Uterus (tissue), 4 donors: ENCODE measurements at places on chromosomes 2 and 18. TPM values are rescaled to one million over a fixed set of nuclear protein-coding genes. Genes with fewer than 3 reads are reported as not detected.

GRCh38 chr2:96824079-96824870 lies 8.2 kb downstream of the CNNM3 start:
- DNase-seq = no peak
- H3K4me3 ChIP-seq = no peak overlapping the region
- H3K27ac ChIP-seq = peak overlapping the region; percentile 49
- H3K27me3 ChIP-seq = no peaks in the 10 kb centered on the region
- peaks cover 5% of the 10 kb centered on the region for H3K4me1 ChIP-seq

The ASB3 gene
- total RNA-seq = 68.8 TPM

DNA sequence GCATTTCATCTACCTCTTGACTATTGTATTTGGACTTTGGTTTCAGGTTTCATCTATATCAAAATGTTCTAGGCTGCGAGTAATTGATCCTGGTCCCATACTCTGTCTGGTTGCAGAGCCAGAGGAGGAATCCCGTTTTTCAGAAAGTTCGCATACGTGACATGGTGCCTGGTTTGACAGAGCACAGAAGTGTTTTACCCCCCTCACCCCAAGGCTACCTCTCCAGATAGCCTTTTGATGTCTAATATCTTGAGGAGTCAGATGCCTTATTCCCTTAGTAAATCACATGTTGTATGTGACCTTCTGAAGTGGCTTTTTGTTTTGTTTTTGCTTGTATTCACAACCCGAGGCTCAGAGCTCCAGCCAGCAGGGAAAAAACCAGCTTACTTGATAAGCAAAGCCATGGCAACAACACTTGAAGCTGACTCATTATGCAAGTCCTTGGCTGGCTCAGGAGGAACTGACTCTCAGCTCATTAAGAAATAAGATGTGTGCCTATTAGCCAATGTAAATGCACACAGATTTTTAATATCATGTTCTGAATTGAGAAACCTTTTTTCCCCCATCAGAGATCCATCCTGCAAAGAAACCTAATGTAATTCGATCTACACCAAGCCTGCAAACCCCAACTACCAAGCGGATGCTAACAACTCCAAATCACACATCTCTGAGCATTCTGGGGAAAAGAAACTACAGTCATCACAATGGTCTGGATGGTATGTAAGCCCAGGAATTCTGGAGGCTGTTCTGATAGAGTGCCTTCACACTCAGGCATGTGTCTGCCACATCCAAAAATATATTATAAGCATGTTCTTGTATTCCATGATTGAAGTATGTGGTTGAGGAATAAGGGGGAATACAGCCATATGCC lies 41.4 kb downstream of the OXER1 start:
- H3K27me3 ChIP-seq = no peaks in the 10 kb centered on the region
- DNase-seq = peak; percentile 46
- H3K4me1 ChIP-seq = no peaks in the 10 kb centered on the region
- H3K36me3 ChIP-seq = no peaks in the 10 kb centered on the region

DNA sequence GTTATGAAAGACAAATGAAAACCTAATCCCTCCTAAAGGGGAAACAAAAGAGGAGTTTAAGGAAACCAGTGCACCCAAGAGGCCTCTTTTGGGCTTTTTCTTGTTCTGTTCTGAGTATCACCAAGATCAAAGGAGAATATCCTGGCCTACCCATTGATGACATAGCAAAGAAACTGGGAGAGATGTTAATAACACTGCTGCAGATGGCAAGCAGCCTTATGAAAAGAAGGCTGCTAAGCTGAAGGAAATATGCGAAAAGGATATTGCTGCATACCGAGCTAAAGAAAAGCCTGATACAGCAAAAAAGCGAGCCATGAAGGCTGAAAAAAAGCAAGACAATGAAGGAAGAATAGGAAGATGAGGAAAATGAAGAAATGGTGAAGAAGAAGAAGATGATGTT lies 23.6 kb upstream of the STAT4 start:
- no peak for DNase-seq
- no peaks in the 10 kb centered on the region for H3K4me1 ChIP-seq
- no peak overlapping the region for H3K4me3 ChIP-seq
- H3K27ac ChIP-seq = no peak overlapping the region
- H3K36me3 ChIP-seq = no peaks in the 10 kb centered on the region

DNA sequence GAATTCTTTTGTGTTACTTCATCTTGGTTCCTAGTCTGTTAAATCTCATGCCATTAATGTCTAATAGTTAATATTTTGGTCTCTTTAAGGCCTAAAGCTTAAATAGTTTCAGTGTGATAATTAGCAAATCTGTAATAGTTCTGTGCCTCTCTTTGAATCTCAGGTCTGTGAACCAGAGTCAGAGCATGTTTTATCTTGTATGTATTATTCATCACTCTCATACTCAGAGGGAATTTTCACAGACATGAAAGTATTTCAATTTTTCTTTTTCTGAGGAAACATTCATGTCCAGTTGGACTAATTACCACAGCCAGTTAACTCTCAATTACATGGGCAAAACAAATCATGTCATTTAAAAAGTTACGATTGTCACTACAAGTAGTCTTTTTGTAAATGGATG lies 931.9 kb upstream of the SLC39A10 start:
- no peaks in the 10 kb centered on the region for H3K27me3 ChIP-seq
- DNase-seq = no peak
- H3K4me1 ChIP-seq = no peaks in the 10 kb centered on the region
- H3K27ac ChIP-seq = no peak overlapping the region

GRCh38 chr18:36328385-36328858 lies 30.9 kb downstream of the FHOD3 start:
- no peak overlapping the region for H3K4me3 ChIP-seq
- H3K4me1 ChIP-seq = no peaks in the 10 kb centered on the region
- H3K27ac ChIP-seq = no peak overlapping the region
- no peak for DNase-seq
- H3K27me3 ChIP-seq = no peaks in the 10 kb centered on the region

DNA sequence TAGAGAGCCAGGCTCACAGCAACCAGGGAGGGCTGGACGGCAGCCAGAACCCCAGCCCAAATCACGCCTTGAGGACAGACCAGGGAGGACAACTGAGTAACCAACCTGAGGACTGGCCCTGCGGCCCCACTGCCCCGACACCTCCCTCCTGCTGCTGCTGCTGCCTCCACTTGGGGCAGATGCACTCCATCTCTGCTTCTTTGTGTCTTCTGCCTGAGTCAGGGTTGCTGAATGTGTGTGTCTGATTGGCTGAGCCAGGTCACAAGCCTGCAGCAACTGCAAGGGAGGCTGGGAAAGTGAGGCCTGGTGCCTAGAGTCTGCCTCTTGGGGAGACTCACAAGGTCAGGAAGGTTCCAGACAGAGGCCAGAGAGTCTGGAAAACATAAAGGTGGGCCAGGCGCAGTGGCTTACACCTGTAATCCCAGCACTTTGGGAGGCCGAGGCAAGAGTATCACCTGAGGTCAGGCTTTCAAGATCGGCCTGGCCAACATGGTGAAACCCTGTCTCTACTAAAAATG lies 83.4 kb downstream of the ZFP36L2 start:
- no peak overlapping the region for H3K27ac ChIP-seq
- no peaks in the 10 kb centered on the region for H3K36me3 ChIP-seq
- no peak overlapping the region for H3K4me3 ChIP-seq
- no peaks in the 10 kb centered on the region for H3K27me3 ChIP-seq
- DNase-seq = no peak
- H3K4me1 ChIP-seq = no peaks in the 10 kb centered on the region

The GPD2 gene
- 27.2 TPM for total RNA-seq
